ENCODE measurements at places on chromosomes 4 and X.
A peak's percentile ranks its signal among the peaks of the same experiment; 100 is the strongest.

GRCh38 chrX:13078739-13079444, 34.5 kb upstream of the FAM9C start:
- DNase-seq, result no peak

- DNase-seq, result no peak
These were observed 51.2 kb upstream of the RBMXL3 start for GRCh38 chrX:115138040-115138439.

- DNase-seq, result no peak
These were observed 209.5 kb downstream of the IL15 start for GRCh38 chr4:141845901-141846300.

DNA sequence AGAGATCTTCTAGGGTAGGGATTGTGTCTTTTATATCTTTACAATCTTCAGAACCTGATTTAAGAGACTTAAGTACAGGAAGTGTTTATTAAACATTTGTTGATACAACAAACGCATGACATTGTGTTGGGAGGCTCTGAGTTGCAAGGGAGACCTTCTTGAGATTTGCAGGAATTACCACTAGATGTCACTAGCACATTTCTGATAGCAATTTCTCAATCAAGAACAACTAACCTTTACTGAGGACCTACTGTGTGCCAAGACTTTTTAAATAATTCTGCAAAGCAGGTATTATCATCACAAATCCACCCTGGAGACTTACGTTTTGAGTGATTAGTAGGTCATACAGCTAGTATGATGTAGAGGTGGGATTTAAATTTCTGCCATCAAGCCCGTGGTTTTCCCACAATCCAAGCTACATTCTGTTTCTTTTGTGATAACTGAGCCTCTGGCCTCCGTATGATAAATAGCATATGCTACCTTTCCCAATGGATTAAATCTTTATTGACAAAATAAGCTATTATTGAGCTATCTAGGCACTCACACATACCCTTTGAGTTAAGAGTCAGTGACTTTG, 986.0 kb downstream of the CCSER1 start:
- no peak for DNase-seq

DNA sequence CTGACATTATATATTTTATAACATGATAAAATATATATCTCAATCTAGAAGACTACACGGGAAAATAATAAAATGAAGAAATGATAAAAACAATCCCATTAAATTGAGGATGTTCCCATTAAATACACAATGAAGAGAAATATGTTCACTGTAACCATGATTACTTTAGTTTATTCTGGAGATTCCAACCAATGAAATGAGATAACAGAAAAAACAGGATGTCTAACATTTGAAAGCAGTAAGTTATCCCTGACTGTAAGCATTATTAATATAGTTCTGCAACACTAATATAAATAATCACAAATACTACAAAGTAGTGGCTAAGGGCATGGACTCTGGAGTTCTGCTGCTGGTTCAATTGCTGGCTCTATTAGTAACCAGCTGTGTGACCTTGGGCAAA, 169.4 kb downstream of the RNF150 start:
- no peak for DNase-seq

DNA sequence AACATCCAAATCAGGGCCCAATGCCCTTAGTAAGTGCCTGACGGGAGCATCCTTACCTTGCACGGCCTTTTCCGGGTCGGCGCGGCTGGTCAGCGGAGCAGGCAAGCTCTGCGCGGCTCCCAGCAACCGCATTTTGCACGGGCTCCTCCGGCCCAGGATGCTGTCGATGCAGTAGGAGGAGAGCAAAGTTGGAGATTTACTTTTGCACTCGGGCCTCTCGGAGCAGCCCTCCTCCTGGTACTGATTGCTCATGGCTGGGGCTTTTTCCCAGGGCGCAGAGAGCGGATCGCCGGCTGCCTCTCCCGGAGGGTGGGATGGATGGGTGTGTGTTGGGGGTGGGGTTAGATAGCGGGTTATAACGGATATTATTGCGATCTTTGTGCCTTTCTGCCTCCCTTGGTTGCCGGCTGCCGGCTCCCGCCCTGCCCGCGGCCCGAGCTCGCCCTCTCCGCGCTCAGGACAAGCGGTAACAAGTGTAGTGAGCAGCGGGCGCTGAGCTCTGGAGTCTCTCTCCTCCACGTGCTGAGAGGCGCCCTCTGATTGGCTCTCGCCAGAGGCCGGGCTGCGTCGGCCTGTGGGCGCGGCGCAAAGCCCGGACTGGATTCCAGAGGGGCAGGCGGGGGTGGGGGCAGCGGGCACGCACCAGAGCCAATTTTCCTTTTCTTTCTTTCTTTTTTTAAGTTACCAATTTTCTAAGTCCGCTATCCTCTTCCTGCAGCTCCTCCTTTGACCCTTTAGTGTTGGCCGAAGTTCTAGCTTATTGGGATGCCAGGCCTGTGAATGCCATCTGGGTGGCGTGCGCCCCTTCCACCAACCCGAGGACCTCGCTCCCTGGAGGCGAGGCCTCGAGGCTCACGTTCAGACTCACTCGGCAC, at the start of gene ARX:
ARX (minus strand) TSS at position 480 of the 875 bp plus-strand sequence; CDS start at position 252, 228 bp downstream.
- DNase-seq, result peak; percentile 71

DNA sequence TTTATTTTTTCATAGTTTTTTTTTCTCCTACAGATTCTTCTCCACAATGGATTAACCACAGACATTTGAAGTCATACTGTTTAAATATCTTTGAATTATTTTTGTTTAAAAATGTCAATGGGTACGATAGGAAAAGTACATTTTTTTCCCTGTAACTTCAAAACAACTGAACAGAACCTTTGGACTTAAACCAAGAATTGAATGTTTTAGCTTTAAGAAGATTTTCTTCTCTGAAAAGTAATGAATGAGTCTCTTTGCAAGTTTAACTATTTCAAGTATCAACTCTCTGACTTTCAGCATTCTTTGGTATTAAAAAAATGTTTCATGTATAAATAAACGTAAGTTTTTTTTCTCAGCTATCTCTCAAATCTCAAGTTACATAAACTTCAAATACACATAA, 364.3 kb downstream of the FBXO8 start:
- no peak for DNase-seq

DNA sequence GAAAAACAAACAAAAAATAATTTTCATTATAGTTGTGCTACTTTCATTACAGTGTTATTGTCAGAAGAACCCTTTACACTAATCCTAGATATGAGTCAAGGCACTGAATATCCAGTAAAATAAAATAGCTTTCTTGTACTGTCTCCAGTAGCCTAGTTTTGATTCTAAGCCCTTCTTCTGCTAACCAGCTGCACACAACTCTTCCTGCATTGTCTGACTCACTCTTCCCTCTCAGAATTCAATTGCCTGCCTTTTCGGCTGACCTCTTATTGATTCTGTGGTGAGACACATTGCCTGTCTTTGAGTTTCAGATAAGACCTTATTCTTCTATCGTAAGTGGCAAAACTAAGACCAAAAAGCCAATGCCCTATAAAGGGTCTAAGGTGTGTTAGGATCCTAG, 26.7 kb upstream of the PCDH18 start:
- no peak for DNase-seq

- no peak for DNase-seq
These were observed 90.0 kb upstream of the ADRA2C start for GRCh38 chr4:3676196-3676595.

DNA sequence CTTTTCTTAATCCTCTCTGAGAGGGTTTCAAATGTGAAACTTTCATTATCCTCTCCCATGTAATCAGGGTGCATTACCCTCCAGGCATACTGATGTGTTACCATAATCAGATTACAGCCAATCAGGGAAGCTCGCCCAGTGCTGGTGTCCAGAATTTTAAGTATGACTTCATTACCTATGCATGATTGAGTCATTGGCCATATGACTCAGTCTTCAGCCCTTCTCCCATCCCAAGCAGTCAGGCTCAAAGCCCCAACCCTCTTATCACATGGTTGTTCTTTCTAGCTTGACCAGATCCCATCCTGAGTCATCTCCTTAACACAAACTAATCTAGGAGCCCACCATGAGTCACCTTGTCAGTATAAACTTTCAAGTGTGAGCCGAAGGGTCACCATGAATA, 1668.1 kb upstream of the AGA start:
- no peak for DNase-seq

DNA sequence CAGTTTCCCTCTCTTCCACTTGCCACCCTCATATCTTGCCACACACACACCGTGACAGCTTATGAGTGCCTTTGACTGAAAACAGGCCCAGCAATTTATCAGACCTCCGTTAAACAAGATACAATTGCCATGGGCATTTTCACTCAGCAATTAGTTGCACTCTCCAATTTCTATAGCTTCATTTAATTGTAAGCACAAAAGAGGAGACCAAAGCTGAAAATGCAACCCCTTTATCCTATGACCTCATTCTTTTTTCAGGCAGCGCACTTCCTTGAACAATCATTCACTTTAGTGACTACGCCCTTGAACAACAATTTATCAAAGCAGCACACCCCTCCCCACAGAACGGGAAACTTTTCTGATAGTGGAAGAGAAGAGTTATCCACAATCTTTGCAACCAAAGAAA, 4.1 kb downstream of the POF1B start:
- DNase-seq, result no peak

DNA sequence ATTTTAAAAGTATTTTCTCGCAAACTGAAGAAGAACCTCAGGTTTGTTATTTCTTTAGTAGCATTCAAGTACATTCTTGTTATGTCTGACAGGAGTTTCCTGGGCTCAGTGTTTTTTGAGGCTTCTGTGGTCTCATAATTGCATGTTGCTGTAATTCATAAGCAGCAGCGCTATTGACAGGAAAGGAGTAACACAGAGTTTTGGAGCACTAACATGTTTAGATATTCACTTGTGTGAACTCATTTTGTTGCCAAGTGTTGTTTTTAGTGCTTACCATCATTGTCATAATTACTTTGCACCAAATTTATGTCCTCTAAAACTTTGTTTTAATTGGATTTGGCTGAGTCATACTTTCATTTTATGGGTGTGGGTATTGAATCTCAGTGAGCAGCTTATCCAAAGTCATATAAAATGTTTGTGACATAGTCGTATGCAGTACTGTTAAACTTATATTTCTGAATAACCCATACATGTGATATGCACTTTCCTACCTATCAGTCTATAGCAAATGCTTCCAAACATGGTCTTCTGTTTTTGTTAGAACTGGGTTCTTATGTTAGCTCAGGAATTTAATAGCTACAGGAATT, 358.7 kb upstream of the CTSO start:
- DNase-seq, result no peak

GRCh38 chr4:52848254-52848653, 13.9 kb upstream of the RASL11B start:
- DNase-seq, result no peak

DNA sequence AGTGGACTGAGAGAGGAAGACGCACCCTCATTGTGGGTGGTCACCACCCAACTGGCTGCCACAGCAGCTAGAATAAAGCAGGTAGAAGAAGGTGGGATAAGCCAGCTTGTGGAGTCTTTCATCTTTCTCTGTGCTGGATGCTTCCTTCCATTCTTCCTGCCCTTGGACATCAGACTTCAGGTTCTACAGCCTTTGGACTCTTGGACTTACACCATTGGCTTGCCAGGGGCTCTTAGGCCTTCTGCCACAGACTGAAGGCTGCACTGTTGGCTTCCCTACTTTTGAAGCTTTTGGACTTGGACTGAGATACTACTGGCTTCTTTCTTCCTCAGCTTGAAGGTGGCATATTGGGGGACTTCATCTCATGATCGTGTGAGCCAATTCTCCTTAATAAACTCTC, 33.5 kb downstream of the ADH6 start:
- DNase-seq, result no peak

GRCh38 chr4:178781779-178782178, 1339.5 kb upstream of the AGA start:
- DNase-seq, result no peak

DNA sequence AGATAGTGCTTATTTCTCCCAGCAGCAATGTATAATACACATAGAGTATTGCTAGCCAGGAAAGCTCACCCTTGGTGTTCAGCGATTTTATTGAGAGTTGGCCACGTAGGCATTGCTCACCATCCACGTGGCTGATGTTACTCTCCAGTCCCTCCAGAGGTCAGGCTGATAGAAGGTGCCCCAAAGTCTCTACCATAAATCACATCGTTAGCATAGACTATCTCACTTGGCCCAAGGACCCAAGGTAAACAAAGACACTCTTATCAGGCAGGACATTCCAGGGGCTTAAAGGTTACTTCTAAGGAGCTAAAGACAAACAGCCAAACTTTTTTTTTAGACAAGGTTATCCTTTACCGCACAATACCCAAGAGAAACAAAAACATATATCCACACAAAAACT, 30.3 kb upstream of the RGN start:
- DNase-seq, result no peak

DNA sequence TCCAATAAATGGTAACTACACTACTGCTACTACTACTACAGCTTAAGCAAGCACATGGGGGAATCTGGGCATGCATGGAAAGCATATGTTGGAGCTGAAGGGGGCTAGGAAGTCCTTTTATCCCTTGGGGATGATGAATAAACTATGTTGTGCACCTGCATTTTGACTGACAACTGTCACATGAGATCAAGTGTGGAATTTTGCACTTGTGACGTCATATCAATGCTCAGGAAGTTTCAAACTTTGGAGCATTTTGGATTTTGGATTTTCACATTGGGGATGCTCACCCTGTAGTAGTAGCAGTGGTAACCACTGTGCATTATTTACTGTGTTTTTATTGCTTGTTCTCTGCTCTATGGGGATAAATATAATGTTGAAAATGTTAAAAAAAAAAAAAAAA, 100.5 kb upstream of the SMAD1 start:
- DNase-seq, result no peak

- no peak for DNase-seq
These were observed 1099.5 kb upstream of the INTU start for GRCh38 chr4:126533146-126533805.

GRCh38 chr4:75612306-75612705, 18.0 kb downstream of the CDKL2 start:
- no peak for DNase-seq

GRCh38 chr4:146135941-146136340, 39.6 kb upstream of the LSM6 start:
- no peak for DNase-seq

DNA sequence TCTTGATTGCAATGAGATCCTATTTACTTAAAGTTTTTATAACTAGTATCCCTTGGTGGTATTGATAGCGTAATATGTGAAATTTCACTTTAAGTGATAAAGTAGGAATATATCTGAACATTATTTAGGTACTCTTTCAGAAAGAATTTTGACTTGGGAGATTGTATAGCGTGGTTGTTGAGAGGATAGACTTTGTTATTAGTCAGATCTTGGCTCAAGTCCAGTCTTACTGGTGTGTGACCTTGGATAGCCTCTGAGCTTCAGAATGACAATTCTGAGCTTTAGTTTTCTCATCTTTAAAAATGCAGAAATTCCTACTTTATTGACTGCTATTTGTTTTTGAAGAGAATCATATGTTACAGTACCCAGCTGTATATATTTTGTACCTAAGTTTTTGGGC, 32.6 kb downstream of the DCK start:
- DNase-seq, result no peak

Measured in activated effector memory CD4-positive, alpha-beta T cell treated with anti-CD3 and anti-CD28 coated beads, Interleukin-2, amount 50 U/mL, for 16 hours (primary cell).